ENCODE measurements at places on chromosomes 12 and 14. TPM values are rescaled to one million over a fixed set of nuclear protein-coding genes. Genes with fewer than 3 reads are reported as not detected.

SLC38A4 gene
- total RNA-seq: 0.26 TPM

P3H3 gene
- total RNA-seq: 90.6 TPM

ENDOU gene
- 0.40 TPM for total RNA-seq

SLCO1B1 gene
- not detected for total RNA-seq

KRT6C gene
- total RNA-seq: not detected

GPR65 gene
- 0.12 TPM for total RNA-seq

TAS2R8 gene
- not detected for total RNA-seq

C1R gene
- total RNA-seq: 146 TPM

TCL1B gene
- not detected for total RNA-seq

SOAT2 gene
- 0.26 TPM for total RNA-seq

DERA gene
- 37.9 TPM for total RNA-seq

RD3L gene
- total RNA-seq: not detected

Measured in aortic smooth muscle cell (primary cell).